H1 (cell line): ENCODE measurements at places on chromosomes 12 and 14.

GRCh38 chr12:62799126-62799736, 135.7 kb downstream of the PPM1H start:
- DNase-seq: peak; percentile 88

DNA sequence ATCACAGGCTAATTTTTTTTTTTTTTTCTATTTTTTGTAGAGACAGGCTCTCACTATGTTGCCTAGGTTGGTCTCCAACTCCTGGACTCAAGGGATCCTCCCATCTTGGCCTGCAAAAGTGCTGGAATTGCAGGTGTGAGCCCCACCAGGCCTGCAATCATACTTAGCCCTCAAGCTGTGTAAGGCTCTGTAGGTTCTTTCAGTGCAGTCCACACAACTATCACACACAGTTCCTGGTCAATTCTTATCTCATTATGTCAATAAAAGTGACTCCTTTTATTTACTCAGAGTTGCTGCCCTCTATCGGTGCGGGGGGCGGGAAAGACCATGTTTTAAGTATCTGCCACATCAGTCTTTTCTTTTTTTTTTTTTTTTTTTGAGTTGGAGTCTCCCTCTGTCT, 29.0 kb downstream of the SLC2A3 start:
- DNase-seq: peak; percentile 58

GRCh38 chr12:120972870-120973543, 5.3 kb upstream of the HNF1A start:
- DNase-seq: no peak

DNA sequence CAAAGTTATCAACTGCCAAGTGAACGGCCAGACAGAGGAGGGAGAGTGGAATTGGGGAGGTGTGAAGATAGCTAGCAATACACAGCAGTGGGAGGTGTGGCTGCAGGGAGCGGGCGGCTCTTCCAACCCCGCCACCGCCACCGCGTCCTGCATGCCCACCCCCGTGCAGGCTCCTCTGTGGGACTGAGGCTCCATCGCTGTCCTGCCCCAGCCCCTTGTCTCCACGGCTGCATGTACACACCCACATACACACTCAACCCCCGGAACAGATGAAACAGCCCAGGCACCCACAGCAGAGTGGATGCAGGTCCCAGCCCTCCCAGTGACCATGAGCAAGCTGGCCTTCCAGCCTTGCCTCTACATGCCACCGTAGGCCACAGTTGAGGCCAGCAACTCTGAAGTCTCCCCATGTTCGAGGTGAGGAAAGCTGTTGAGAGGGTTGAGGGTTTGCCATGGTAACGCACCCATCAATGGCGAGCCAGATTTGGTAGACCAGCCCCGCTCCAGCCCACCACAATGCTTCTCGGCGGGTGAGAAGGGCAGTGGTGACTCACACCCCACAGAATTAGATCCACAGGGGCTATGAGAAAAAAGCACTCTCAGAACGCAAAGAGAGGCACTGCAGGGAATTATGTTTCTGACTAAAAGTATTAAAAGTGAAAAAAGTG, 39.3 kb downstream of the PITPNM2 start:
- no peak for DNase-seq

GRCh38 chr12:31353750-31354708, 28.1 kb upstream of the SINHCAF start:
- no peak for DNase-seq
